ENCODE measurements at places on chromosomes 2 and 18.

DNA sequence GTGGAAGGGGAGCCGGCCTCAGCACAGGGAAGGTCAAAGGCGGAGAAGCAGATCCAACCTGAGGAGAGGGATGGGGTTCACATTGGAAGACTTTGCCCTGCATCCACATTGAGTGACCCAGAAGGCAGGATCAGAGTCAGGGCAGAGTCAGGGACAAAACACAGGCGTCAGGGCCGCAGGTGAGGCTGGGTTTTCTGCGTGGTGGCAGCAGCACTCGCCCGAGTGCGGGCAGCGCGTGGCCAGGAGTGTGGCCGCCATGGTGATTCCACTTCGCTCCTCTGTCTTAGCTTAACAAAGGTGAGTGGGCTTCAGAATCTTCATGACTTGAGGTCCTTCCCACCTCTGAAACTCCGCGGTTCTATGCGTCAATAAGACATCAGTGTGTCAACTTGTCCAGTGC, 476.9 kb upstream of the SMIM21 start:
- DNase-seq = no peak

DNA sequence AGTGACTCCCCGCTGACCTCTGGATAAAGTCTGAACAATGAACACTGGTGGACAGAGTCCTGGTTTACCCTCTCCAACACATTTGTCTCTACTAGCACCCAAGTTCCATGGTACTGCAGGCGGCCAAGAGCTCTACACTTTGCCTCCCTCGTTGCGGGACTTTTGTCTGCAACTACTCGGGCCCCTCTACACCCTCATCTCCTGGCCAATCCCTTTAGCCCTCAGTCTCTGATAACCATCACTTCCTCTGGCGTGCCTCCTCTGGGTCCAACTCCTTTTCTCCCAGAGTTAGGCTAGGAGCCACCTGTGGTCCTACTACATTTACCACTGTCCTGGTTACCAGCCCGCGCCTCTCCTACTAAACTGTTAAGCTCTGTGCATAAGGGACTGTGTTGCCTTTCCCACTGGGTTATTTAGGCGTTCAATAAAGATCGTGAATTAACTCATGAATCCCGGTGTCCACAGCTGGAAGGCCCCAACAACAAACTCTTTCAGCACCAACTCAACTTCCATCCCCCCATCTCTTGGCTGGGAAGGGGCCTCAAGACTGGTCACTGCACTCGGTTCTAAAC, 757 bp downstream of the HDHD2 start:
- DNase-seq = no peak

DNA sequence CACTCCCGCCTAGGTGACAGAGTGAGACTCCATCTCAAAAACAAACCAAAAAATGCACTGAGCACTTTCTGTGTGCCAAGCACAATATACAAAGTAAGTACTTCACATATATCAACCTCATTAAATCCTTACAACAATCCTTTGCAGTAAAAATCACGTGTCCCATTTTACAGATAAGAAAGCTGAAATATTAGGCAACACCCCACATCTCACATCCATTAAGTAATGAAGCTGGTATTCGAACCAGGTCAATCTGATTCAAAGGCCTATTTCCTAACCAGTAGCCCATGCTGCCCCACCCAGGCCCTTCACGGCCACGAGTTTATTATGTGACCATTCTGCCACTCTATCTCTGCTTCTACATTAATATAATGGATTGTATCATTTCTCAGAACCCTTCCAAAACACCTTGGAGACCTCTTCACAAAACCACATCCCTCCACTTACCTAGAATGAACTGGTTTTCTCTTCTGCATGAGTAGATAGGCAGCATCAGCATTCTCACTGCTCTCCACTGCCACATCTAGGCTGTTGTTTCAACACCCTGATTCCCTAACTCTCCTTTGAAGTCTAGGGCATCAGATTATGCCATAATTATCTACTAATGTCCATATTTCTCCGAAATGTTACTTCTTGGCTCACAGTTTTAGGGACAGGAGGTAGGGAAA, 3.1 kb upstream of the EXOC6B start:
- DNase-seq = no peak

DNA sequence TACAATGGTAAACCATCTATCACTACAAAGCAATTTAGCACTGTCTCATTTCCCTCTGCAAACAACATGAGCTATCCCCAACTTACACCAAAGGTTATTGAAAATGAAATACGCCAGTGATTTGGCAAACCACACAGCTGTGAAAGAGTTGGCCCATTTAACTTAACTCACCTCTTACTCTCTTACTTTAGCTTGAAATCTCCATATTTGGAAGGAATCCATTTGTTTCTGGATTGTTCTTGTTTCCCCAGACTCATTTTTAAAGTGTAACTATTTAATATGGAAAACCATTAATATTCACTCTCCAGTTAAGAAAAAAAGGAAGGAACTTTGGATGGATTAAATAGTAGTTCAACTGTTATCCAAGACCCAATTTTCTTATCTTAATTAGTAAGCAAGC, 93.7 kb upstream of the TRIB2 start:
- no peak for DNase-seq

DNA sequence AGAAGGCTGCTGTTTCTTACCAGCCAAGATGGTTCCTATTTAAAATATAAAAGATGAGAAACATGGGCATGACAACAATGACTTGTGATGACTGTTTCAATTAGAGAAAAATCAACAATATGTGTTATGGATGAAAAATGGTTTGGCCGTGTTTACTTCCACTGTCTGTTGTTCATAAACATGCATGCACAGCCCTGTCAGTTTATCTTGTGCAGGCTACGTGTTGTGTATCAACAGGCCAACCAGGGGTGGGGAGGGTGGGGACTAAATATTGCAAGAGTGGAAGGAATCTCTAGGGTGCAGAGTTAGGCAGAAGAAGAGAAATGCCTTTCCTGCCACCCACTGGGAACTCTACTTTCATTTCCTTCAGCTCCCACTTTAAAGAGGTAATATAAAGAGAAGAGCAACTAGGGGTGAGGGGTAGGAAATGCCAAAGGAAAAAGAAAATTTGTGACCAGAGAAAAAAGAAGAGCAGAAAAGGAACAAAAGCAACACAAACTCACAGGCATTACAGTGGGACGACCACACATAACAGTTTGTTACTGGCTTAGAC, 116.8 kb upstream of the MEIS1 start:
- no peak for DNase-seq
